ENCODE measurements at places on chromosomes 1 and 21. TPM values are rescaled to one million over a fixed set of nuclear protein-coding genes. Genes with fewer than 3 reads are reported as not detected.

The VAV3 gene
- total RNA-seq = 3.1 TPM

The CA6 gene
- total RNA-seq = 0.55 TPM

The CITED4 gene
- total RNA-seq = 8.5 TPM

The LCE2B gene
- total RNA-seq = not detected

The PKP1 gene
- not detected for total RNA-seq

The VWA5B1 gene
- not detected for total RNA-seq

The KIF21B gene
- 87.2 TPM for total RNA-seq

The NBPF6 gene
- total RNA-seq = not detected

The LHX8 gene
- total RNA-seq = not detected

The RGS5 gene
- total RNA-seq = 2.3 TPM

The CLEC20A gene
- total RNA-seq = not detected

The PTGFRN gene
- 4.3 TPM for total RNA-seq

The AMY1C gene
- total RNA-seq = not detected

The CASQ1 gene
- total RNA-seq = 0.11 TPM

The LCE1C gene
- not detected for total RNA-seq

The TTC24 gene
- total RNA-seq = 2.3 TPM

The SPRR1B gene
- not detected for total RNA-seq

The KLHDC9 gene
- 0.20 TPM for total RNA-seq

The KCNE2 gene
- total RNA-seq = not detected

The IVL gene
- total RNA-seq = not detected

The KRTAP10-5 gene
- total RNA-seq = not detected

The TCP10L gene
- 0.70 TPM for total RNA-seq

The TINAGL1 gene
- total RNA-seq = not detected

The SPEN gene
- total RNA-seq = 64.1 TPM

The RPRD2 gene
- 33.2 TPM for total RNA-seq

The KCNH1 gene
- not detected for total RNA-seq

The ATP6V1G3 gene
- total RNA-seq = not detected

The ZNF648 gene
- not detected for total RNA-seq

The RCSD1 gene
- 177 TPM for total RNA-seq

The COL8A2 gene
- not detected for total RNA-seq

The CNKSR1 gene
- total RNA-seq = 5.9 TPM

The TCHHL1 gene
- not detected for total RNA-seq

The GUCA2A gene
- total RNA-seq = not detected

The HEYL gene
- 0.14 TPM for total RNA-seq

The ARL8A gene
- 62.9 TPM for total RNA-seq

The ADAM30 gene
- not detected for total RNA-seq

The CYP4X1 gene
- total RNA-seq = not detected

The NTMT2 gene
- not detected for total RNA-seq

The SYT2 gene
- not detected for total RNA-seq

The WNT3A gene
- not detected for total RNA-seq
